ENCODE measurements at places on chromosomes 11 and 22.

DNA sequence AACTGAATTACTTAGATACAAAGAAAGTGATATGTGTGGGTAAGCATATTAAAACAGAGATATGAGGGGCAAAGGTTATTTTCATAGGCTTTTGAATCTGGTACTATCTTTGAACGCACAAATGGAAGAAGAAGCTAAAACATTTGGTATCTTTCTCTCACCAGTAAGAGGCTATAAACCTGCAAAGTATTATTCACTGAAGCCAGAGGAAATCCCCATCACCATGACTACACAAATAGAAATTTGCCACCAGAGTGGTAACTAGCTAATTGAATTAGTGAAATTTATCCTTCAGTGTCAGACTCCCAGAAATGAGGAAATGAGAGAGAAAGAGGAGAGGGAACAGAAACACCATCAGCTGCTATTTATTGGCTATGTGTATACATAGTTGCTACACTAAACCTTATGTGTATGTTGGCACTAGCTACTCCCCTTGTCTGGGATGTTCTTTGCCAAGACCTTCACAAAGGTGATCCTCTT lies 503.4 kb downstream of the DLG2 start:
- no peak for DNase-seq

GRCh38 chr11:62976109-62976508 lies 8.7 kb downstream of the SLC22A6 start:
- DNase-seq = peak; percentile 3

GRCh38 chr22:28597665-28598064 lies 82.0 kb downstream of the TTC28 start:
- DNase-seq = no peak

- DNase-seq = peak; percentile 35
These were observed 2.1 kb upstream of the APOA5 start for GRCh38 chr11:116793772-116794097.

DNA sequence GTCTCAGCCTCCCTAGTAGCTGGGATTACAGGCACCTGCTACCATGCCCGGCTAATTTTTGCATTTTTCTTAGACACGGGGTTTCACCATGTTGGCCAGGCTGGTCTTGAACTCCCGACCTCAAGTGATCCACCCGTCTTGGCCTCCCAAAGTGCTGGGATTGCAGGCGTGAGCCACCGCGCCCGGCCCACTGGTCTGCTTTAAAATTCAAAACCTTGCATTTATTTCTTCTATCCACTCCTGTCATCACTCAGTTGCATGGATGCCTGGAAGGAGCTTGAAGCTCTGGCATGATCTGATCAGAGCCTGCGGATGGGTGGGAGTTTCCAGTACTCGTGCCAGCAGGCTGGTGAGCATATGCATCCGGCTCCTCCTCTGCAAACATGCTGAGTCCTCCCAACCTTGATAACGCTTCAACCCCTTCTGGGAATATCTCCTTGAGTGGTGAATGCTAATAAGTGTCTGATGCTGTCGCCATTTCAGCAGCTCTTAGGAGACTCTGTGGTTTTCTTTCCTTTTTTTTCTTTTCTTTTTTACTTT lies 39.6 kb downstream of the UBASH3B start:
- no peak for DNase-seq

GRCh38 chr22:34849965-34850364 lies 216.0 kb upstream of the ISX start:
- peak; percentile 77 for DNase-seq

DNA sequence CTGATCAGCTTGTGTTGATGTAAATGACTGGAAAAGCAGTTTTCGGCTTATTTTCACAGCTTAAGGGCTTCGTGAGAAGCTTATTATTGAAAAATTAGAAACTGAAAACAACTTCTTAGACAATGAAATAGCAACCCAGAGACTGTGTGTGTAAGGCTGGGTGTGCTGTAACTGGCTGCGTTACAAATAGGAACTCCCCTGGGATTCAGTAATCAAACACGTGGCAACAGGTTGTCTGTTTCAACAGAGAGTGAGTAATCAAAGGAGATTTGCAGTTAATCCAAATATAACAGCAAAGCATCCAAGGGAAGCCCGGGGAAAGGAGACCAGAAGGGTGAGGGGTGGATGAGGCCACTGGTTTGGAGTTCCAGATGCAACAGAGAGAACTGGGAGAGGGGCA lies 19.2 kb downstream of the NTM start:
- DNase-seq = no peak

GRCh38 chr11:122863704-122864326 lies 18.7 kb upstream of the JHY start:
- DNase-seq = peak; percentile 54

- DNase-seq = no peak
These were observed 24.0 kb upstream of the TNRC6B start for GRCh38 chr22:40153705-40154104.

DNA sequence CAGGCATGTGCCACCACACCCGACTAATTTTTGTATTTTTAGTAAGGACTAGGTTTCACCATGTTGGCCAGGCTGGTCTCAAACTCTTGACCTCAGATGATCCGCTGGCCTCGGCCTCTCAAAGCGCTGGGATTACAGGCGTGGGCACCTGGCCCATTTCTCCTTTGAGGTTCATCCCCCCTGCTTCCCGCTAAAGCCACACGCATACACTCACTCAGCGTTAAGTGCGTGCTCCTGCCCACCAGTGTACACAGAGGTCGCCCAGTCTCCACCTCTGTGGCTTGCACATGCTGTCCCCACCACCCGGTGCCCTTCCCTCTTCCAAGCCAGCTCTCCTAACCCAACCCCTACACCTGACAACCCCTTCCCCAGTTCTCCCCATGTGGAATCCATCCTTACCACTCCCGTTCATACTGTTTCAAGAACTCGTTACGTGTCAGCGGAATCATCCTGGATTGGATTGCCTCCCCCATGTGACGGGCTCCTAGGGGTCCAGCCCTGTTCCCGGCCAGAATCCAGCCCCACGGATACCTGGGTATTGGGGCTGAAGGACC lies 15.7 kb upstream of the CYTH4 start:
- no peak for DNase-seq

GRCh38 chr22:17541476-17541875 lies 21.8 kb upstream of the SLC25A18 start:
- no peak for DNase-seq

GRCh38 chr11:44608991-44609782 lies 43.7 kb downstream of the CD82 start:
- no peak for DNase-seq

GRCh38 chr22:21015466-21016006 lies 571 bp downstream of the P2RX6 start:
- no peak for DNase-seq

DNA sequence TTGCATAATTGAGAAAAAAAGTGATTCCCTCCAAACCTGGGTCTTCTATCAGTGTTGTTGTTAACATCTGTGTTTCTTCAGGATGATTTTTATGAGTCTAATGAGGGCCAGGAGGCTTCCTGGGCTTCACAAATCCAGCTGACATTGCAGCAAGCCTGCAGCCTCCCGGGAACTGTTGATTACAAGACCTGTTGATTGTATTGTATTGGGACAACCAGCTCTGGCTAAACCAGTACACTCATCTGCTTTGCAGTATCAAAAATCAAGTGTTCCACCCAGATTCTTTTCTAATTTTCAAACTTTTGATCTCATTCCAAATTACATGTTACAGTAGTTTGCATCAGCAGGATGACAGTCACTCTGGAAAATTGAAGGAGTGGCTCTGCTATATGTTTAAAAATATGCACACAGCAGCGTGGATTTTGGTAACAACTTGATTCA lies 16.1 kb upstream of the PRSS23 start:
- DNase-seq = peak; percentile 78

DNA sequence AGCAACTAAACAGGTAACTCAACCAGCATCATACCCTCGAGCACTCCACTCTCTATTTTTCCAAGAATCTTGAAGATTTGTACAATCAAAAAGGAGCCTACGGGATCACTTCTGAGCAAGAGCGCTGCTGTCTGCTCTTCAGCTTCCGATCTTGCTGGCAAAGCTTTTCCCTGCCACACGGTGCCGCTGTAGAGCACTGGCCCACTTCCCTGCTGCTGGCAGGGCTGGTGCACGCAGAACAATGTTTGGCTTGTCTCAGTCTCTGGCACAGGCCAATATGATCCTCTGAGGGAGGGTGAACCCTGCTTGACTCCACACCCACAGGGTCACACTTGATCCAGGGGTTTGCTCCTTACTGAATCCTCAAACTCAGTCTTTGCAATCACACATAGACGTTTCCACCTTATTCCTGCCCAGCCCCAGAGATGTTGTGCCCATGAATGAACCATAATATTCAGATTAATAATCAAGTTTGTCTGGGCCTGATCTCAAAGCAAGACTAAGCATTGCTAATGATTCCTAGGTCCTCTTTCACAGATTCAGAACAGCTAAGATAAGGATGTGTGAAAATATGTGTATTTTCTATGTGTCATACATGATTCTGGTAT lies 536.6 kb downstream of the SOX6 start:
- DNase-seq = peak; percentile 60

GRCh38 chr22:32044913-32045312 lies 1.9 kb downstream of the SLC5A1 start:
- DNase-seq = no peak

DNA sequence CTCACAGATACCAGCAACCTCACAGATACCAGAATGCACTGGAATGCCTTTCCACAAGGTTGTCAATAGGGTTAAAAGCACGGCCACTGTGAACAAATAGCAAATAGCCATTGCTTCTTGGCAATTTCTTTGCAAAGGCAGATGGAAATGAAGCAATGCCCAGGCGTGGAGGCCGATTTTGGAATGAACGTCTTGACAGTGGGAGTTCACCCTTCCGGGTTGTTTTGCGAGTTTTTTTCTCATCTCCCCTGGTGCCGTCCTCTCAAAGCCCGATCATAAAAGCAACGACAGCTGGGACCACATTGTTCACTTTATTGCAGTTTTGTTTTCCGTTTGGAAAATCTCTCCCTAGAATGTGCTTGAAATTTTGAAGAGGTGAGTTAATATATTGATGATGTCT lies 38.0 kb upstream of the CD82 start:
- DNase-seq = no peak

DNA sequence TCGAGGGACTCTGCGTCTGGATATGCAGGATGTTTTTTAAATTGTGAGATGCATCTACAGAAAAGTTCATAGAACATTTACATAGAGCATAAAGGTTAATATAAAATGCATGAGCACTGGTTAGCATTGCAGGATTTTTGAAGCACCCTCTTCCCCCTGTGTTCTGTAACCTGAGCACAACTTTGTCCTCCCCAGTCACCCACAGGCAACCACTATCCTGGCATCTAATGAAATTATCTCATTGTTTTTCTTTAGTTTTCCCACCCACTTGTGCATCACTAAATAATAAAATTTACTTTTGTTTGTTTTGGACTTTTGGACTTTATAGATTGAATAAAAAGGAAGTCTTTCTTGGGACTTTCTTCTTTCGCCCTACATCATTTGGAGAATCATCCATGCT lies 10.0 kb upstream of the NNMT start:
- no peak for DNase-seq

DNA sequence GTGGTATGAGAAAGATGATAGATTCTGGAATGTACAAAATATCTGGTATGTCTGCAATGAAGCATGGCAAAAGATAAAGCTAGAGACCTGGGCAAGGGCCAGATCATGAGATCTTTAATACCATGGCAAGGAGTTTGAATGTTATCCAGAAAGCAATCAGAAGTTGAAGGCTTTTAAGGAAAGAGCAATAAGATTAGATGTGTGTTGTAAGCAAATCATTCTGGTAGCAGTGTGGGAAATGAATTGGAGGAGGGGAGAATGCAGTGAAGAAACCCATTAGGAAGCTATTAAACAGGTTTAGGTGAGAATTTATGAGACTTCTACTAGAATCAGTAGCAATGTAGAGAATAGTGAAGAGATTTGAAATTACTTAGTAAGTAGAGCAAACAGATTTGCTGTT lies 32.2 kb upstream of the SYT9 start:
- DNase-seq = no peak

GRCh38 chr22:48238284-48238915 lies 1476.0 kb downstream of the TBC1D22A start:
- no peak for DNase-seq

GRCh38 chr11:110299006-110299785 lies 2.8 kb upstream of the RDX start:
- DNase-seq = no peak

- DNase-seq = peak; percentile 36
These were observed 10.0 kb upstream of the MMP1 start for GRCh38 chr11:102807921-102808320.

GRCh38 chr11:115126515-115127208 lies 377.6 kb downstream of the CADM1 start:
- DNase-seq = no peak

GRCh38 chr11:128453444-128454336 lies 133.7 kb downstream of the ETS1 start:
- peak; percentile 98 for DNase-seq

DNA sequence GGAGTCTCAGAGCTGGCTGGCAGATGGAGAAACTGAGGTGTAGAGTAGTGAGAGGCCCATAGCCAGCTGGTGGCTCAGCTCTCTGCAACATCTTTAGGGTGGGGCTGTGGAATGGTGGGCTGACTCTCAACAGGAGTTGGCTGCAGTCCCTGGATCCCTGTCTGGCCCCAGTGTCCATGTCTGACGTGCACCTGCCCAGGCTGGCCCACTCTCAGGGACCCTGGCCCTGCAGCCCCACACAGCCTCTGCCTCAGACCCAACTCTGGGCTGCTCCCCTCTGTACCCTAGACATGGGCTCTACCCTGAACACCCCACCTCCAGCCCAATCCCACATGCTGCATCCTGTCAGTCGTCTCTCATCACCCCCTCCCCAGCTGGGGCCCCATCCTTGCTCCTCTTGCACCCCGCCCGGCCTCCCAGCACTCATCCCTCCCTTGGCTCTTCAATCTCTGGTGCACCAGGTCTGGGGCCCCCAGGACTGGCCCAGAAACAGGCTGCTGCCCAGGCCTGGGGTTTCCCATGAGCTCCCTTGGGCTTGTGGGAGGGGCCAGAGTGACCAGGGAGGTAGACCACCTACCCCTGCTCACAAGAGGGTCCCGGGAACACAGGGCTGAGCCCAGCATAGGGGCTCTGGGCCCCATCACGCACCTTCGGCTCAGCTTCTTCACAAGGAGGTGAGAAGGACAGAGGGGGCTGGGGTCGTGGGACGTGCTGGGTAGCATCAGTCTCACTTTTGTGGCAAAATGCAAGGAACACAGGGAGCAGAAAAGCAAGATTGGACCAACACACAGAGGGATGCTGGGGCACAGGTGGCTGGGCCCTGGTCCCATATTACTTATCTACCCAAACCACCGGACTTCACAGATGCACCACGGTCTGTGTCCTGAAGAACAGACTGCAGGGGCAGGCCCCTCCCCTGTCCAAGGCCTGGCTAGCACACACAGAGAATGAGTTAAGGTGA lies 31.5 kb downstream of the ARVCF start:
- DNase-seq = no peak

DNA sequence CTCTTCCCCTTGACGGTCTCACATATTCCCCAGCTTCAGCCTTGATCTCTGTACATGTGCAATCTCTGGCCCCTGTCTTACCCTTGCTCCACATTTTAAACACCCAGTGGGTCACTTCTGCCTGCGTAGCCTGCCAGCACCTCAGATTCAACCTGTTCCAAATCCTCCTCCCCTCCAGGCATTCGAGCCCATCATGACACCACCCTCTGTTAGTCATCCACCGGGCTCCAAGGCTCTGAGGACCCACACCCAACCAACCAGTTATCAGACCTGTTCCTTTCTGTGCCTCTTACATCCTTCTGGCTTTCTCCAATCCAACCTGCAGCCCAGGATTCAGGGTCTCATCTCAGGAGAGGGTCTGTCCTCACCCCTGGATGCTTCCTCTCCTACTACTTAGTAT lies 119.8 kb upstream of the TBCEL start:
- DNase-seq = no peak

Data from EH (cell line).